ENCODE measurements at places on chromosomes 2 and 18.

DNA sequence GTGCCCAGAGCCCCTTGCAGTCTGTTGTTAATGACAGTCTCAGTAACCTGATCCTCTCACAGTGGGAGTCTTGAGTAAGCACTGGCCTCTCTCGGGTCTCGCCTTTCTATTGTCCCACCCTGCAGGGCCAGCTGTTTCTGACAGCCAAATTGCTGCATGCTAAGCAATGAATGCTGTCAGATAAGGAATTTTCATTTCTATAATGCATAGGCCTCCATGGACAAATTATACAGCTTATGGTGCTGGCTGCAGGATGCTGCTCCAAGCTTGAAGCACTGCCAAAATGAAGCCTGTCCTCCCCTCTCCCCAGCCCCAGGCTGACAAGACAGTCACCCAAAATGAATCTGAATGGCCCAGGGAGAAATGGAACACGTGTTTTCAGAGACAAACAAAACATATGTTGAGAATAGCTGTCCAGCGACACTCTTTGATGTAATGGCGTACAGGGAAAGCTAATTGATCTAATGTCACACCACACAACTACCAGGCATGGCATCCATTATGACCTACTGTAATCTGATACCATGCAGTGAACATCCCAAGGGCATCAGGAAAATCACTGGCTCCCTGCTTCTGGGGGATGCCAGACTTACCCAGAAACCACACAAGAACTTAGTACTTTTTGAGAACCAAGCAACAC lies 36.8 kb downstream of the ACVR1 start:
- DNase-seq, result peak; percentile 82

GRCh38 chr18:35443434-35443833 lies 54.3 kb downstream of the INO80C start:
- DNase-seq, result no peak

- peak; percentile 51 for DNase-seq
Observed at GRCh38 chr2:20198796-20199632, 25.9 kb downstream of the SDC1 start.

DNA sequence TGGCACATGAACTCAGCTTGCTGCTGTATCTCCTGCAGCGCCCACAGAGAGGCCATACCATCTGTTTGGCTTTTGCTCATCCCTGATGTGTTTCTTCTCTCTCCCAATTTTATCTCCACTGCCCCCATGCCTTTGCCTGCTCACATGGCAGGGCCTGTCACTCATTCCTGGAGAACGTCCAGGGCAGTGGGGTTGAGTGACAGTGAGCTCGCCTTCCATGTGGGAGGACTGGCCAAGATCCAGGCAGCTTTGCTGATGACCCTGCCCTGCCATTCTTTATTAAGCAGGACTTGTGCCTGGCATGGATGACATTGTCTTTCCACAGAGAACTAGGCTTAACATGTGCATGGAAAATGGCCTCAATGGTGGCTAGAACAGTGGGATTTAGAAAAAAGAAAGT lies 230.5 kb upstream of the THSD7B start:
- no peak for DNase-seq

DNA sequence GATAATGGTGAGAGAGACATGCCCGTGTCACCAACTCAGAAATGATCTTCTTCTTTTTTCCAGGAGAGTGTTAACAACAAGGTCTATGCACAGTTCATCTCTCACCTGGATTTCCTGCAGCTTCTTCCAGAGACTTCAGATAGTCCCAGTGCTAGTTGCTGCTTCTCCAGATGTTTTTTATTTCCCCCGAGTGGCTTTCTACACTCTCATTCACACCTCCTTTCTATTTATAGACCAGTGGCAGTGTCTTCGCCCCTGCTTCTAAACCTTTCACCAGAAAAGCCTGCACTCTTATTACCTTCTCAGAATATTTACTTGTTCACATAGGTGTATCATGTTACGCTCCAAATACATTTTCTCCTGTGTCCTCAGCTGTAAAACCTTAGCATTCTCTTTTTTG lies 558.8 kb upstream of the CHAC2 start:
- peak; percentile 13 for DNase-seq

GRCh38 chr2:102187496-102188150 lies 800 bp downstream of the IL1RL2 start:
- no peak for DNase-seq

DNA sequence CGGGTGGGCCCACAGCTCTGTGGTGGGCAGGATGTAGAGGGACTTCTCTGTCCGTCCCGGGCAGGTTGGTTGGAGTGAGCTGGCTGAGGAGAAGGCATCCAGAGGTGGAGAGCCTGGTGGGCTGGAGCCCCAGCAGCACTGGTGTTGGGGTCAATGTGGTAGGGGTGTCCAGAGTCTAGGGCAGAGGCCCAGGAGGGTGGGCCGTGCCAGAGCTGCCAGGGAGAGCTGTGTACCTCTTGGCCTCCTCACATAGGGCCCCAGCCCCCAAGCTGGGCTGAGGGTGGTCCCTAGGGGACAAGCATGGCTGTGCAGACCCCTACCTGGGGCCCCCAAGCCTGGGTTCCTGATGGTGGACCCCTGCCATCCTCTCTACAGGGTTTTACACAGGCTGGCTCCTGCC lies 16.0 kb downstream of the ANO7 start:
- no peak for DNase-seq

DNA sequence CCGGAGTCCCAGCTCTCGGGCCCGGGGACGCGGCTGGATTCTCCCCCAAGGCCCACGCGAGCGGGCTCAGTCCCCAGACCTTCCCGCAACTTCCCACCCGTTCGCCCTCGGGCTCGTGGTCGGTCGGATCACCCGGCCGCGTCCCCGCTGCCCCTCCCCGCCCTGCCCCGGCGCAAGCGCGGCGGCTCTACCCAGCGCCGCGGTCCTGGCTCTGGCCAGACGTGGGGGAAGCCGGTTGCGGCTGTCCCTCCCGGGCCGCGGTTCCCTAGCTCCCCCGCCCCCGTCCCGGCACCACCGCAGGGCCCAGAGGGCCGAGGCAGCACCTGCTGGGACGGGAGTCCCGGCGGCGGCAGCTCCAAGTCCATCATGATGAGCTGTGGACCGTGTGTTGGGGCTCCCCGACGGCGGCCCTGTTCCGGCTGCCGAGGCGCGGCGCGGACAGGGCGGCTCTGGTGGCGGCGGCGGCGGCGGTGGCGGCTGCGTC lies 276 bp downstream of the NFE2L2 start:
- no peak for DNase-seq

- DNase-seq, result no peak
Observed at GRCh38 chr2:84187258-84187657, 271.8 kb downstream of the SUCLG1 start.

DNA sequence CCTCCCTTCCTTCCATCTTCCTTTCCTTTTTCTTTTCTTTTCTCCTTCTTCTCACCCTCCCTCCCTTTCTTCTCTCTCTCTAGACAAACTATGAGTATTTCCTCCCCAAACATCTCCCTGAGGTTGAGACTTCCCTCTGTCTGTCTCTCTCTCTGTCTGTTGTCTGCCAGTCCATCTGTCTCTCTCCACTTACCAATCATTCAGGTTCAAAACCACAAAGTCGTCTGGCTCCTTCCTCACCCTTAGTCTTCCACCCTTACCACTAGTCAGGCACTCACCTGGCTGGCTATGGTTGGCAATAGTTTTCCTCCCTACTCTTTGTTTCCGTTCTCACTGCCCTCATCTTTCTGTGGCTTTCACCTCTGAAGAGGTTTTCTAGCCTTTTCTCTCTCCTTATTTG lies 12.9 kb downstream of the CCL20 start:
- no peak for DNase-seq

- DNase-seq, result no peak
Observed at GRCh38 chr2:168796583-168797285, 5.7 kb upstream of the NOSTRIN start.

All from DMS79 treated with DMSO at 0.1 percent for 48 hours (cell line).